Heart right ventricle (tissue), 16 donors: ENCODE measurements at places on chromosomes 5 and 9. TPM values are rescaled to one million over a fixed set of nuclear protein-coding genes. Genes with fewer than 3 reads are reported as not detected.

GRCh38 chr5:134464988-134465815 is 53.5 kb upstream of the CDKN2AIPNL start:
- peak; percentile 24 for DNase-seq

DNA sequence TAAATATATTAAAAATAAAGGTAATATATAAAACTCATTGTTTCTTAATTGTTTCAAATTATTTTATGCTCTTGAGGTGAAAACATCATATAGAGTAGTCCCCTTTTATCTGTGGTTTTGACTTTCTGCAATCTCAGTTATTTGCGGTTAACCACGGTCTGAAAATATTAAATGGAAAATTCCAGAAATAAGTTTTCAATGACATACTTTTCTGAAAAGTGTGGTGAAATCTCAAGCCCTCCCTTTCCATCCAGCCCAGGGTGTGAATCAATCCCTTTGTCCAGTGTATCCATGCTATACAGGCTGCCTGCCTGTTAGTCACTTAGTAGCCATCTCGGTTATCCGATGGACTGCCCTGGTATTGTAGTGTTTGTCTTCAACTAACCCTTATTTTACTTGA is 546.7 kb upstream of the DMAC1 start:
- no peak for DNase-seq

GRCh38 chr5:43997647-43998272 is 391.5 kb downstream of the FGF10 start:
- no peak for DNase-seq

DNA sequence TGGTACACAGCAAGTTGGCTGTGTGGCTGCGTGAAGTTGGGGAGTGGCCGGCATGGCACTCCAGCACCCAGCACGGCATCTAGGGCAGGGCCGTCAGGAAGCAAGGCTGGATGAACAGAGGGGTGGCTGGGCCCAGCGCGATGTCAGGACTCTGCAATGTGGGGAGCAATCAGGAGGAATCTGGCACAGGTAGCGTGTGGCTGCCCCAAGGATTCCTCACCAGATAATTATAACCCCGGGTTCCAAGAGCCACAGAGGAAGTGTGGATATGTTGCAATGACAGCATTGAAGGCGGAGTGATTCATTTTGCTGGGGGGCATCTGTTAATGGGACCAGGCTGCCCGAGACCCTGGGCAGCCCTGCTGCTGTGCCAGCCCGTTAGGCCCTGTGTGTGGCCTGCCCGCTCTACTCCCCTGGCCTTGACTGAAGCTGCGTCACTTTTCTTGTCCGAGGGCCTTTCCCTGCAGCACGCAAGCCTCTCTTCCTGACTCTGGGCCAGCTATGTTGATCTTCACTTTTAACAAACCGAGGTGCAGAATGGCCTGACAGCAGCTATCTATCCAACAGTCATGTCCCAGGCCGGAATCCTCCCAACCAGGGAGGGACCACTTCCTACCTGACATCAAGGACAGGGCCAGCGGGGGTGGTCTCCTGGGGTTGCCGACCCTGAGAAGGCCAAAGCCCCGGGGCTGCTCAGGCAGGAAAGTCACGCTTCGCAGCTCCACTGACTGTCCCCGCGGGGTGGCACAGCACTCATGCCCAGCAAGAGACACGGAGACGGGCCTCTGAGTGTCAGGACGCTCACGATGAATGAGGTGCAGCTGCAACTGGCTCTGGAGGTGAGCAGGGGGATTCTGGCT is 118.0 kb upstream of the PHYKPL start:
- DNase-seq, result no peak

DNA sequence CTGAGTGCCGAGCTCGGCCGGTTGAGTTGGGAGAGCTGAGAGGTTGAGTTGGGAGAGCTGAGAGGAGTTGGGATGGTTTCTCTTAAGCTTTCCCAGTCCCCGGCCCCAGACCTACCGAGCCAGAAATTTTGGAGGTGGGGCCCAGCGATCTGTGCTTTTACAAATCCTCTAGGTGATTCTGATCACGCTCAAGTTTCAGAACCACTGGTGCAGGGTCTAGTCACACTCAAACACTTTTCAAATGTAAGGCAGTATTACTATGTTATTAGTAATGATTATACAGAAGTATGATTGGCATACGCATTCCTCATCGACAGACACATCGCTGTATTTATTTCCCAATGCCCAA is 256 bp upstream of the CLINT1 start:
- DNase-seq, result no peak

- no peak for DNase-seq
These were observed 50.8 kb upstream of the TEX48 start for GRCh38 chr9:114732823-114733222.

GRCh38 chr5:8961956-8962355 is 583.9 kb downstream of the SEMA5A start:
- no peak for DNase-seq

DNA sequence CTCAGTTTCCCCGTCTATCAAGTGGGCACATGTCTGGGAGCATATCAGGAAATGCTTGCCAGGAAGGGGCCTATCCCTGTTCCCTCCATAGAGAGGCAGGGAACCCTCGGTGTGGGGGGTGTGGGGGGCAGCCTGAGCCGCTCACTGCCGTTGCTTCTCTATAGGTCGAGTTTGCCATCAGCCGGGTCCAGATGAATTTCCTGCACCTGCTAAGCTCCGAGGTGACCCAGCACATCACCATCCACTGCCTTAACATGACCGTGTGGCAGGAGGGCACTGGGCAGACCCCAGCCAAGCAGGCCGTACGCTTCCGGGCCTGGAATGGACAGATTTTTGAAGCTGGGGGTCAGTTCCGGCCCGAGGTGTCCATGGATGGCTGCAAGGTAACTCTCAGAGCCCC is 13.8 kb upstream of the ORM1 start:
- no peak for DNase-seq

Gene MYORG
- total RNA-seq, result 5.6 TPM

Gene FNIP1
- 37.7 TPM for total RNA-seq

Gene NCS1
- total RNA-seq, result 10.4 TPM

Gene ZNF618
- total RNA-seq, result 1.4 TPM

Gene PCDHGA9
- total RNA-seq, result 6.4 TPM
